ENCODE measurements at places on chromosomes 11 and 22.

GRCh38 chr22:28123989-28124766 lies 205.1 kb upstream of the PITPNB start:
- DNase-seq, result no peak

GRCh38 chr11:7642747-7643146 lies 30.6 kb downstream of the CYB5R2 start:
- DNase-seq, result no peak

GRCh38 chr11:62104816-62105653 lies 18.8 kb upstream of the INCENP start:
- no peak for DNase-seq

- DNase-seq, result no peak
Measured at GRCh38 chr22:39216143-39216490, 28.7 kb downstream of the PDGFB start.

GRCh38 chr11:72225411-72225951 lies 914 bp downstream of the INPPL1 start:
- no peak for DNase-seq

GRCh38 chr11:119685111-119685746 lies 43.8 kb downstream of the NECTIN1 start:
- DNase-seq, result no peak

DNA sequence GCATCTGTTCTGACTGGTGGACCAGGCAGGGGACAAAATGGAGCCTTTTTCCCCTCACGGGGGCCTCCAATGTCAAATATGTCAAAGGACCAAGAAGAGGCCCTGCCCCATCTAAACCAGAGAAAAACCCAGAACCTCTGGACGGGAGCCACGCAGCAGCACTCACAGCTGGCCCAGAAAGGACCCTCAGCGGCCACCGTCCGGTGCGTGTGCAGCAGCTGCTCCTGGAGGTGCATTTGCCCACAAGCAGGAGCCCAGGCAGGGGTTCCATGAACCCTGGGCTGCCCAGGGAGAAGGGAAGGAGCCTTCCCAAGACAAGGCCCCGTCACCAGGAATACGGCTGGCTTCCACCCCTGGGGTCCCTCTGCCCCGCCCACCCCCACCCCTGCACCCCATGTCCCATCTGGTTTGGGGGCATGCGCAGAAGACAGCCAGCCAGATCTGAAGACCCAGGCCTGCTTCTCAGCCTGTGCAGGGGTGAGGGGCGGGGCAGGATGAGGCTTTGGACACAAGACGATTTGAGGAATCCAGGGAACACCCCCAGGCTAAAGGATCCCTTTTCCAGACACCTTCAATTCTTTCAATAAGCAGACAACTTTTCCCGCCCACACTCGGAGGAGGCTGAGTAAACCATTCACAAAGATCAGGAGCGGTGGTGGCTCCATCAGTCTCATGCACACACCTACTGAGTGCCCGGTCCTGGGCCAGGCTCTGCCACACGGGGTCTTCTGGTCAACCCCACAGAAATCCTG lies 423.1 kb downstream of the SHANK2 start:
- DNase-seq, result no peak

GRCh38 chr22:17232406-17232805 lies 13.2 kb upstream of the ADA2 start:
- DNase-seq, result no peak

DNA sequence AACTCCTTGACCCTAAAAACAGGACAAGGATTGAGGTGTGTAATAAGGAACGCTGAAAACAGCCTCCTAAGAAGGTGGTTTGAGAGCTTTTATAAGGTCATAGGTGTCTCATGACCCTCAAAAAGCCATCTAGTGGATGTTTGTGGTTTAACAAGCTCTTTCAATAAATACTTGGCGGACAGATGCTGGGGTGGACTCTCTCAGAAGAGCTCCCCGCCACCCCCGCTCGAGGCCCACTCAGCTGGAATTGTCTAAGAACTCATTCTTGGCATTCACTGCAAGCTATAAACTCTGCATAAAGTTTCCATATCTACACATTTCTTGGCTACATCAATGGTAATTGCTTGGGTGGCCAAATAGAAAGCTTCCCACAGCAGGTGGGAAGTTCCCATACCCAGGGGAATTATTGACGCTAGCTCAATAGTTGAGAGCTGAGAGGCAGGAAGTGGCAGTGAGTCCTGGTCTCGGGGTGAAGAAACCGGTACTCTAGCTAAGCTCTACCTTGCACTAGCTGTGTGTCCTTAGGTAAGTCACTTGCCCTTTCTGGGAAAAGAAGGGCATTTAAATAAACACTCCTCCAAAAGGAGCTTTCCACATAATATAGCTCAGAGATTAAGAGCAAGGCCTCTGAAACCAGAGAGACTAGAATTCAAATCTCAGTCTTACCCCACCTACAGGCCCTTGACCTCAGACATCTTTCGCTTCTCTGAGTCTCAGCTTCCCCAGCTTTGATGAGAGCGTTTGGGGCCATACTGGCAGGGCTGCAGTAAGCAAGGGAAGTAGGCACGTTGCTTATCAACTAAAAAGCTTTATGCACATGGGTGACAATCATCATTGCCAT lies 6.4 kb downstream of the MS4A15 start:
- DNase-seq, result no peak

- DNase-seq, result no peak
Measured at GRCh38 chr22:33793475-33793874, 126.8 kb downstream of the LARGE1 start.

GRCh38 chr22:37362621-37363020 lies 64.7 kb downstream of the ELFN2 start:
- DNase-seq, result no peak

DNA sequence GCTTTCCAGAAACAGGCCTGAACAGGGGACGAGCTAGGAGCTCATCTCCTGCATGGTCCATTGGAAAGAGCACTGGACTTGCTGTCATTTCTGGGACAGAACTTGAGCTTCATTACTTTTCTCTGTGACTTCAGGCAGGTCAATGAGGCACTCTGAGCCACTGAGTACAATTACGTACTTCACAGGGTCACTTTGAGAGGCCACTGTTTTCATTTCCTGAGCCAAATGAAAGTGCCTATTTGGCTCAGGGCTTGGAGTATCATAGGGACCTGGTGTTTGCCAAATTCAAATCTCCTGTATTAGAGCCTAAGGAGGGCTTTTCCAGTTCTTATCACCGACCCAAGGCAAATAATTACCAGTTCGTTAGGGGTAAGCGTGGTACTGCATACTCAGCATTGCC lies 319.3 kb downstream of the CADM1 start:
- DNase-seq, result no peak

- no peak for DNase-seq
Measured at GRCh38 chr11:75298191-75298975, 53.1 kb downstream of the ARRB1 start.

GRCh38 chr22:43053176-43053575 lies 36.0 kb downstream of the TTLL1 start:
- DNase-seq, result no peak

GRCh38 chr11:120432056-120433018 lies 79.2 kb upstream of the GRIK4 start:
- no peak for DNase-seq

GRCh38 chr11:134518616-134519389 lies 106.8 kb upstream of the B3GAT1 start:
- no peak for DNase-seq

DNA sequence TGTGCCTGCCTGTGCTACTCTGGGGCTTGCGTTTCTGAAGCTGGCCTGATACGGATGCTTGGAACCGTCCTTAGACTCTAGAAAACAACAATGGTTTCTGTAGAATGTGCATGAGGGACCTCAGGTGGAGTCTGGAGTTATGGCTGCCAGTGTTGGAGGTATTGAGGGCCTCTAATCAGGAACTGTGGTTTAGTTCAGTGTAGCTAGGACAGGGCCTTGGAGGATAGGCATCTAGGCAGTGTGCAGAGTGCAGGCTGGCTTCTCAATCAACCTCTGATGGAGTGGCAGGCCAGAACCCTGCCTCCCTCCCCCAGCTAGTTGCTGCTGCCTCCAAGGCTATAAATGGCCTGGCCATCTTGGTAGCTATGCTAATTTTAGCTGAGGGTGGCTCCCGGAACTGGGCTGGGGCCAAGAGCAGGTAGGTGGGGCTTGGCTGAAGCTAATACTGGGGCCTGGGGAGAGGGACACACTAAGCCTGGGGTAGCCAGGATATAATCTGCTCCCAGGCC lies 4.0 kb downstream of the STIM1 start:
- no peak for DNase-seq

GRCh38 chr22:47102648-47103047 lies 340.2 kb downstream of the TBC1D22A start:
- no peak for DNase-seq
